ENCODE measurements at places on chromosomes 7 and 10. TPM values are rescaled to one million over a fixed set of nuclear protein-coding genes. Genes with fewer than 3 reads are reported as not detected.

- no peaks in the 10 kb centered on the region for H3K36me3 ChIP-seq
- H3K4me3 ChIP-seq = no peak overlapping the region
- H3K27me3 ChIP-seq = no peaks in the 10 kb centered on the region
- peak; percentile 75 for DNase-seq
Observed at GRCh38 chr10:100341953-100342626, 4.9 kb upstream of the SCD start.

GRCh38 chr10:52479567-52479966, 165.5 kb downstream of the DKK1 start:
- H3K4me3 ChIP-seq = no peak overlapping the region
- DNase-seq = no peak
- H3K36me3 ChIP-seq = no peaks in the 10 kb centered on the region
- no peaks in the 10 kb centered on the region for H3K27me3 ChIP-seq
- H3K27ac ChIP-seq = no peak overlapping the region

DNA sequence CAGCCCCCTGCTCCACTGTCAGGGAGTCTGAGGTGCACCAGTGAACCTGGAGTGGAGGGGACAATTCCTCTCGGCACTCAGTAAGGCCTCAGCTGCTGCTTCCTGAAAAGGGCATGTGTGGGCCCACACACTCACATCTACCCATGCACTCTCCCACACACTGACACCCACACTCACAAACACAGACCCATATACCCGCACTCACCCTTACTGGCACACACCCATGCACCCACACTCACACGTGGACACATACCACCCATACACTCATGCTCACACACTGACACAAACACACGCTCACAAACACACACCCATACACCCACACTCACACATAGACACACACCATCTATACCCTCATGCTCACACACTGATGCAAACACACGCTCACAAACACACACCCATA, 31.9 kb downstream of the ADAMTS14 start:
- no peaks in the 10 kb centered on the region for H3K27me3 ChIP-seq
- DNase-seq = no peak
- H3K27ac ChIP-seq = no peak overlapping the region
- no peak overlapping the region for H3K4me3 ChIP-seq
- no peaks in the 10 kb centered on the region for H3K4me1 ChIP-seq

Gene WASL
- total RNA-seq = 62.6 TPM
